ENCODE measurements at places on chromosomes 12 and 14.

- DNase-seq: no peak
Measured at GRCh38 chr12:105865886-105866285, 272.9 kb downstream of the NUAK1 start.

- DNase-seq: no peak
Measured at GRCh38 chr12:75905922-75906321, 125.7 kb downstream of the PHLDA1 start.

DNA sequence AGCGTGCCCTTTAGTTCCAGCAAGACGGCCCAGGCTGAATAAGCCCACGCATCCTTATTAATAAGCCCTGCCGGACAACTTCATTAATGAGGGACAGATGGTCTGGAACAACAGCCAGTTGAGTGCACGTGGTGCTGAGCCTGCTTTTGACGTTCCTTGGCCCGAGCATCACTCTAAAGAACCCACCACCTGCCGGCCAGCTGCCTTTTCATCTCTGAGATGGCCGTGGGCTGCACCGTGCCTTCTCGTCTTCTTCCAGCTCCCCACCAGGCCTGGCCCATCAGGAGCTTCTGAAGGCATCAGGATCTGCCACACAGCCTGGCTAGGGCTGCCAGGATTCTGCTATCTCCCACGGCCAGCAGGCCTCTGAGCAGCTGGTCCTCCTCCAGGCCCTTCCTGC lies 80.0 kb downstream of the AACS start:
- DNase-seq: no peak

GRCh38 chr12:126418400-126418799 lies 1353.2 kb downstream of the AACS start:
- no peak for DNase-seq

GRCh38 chr14:63928744-63929174 lies 76.0 kb downstream of the SYNE2 start:
- no peak for DNase-seq

DNA sequence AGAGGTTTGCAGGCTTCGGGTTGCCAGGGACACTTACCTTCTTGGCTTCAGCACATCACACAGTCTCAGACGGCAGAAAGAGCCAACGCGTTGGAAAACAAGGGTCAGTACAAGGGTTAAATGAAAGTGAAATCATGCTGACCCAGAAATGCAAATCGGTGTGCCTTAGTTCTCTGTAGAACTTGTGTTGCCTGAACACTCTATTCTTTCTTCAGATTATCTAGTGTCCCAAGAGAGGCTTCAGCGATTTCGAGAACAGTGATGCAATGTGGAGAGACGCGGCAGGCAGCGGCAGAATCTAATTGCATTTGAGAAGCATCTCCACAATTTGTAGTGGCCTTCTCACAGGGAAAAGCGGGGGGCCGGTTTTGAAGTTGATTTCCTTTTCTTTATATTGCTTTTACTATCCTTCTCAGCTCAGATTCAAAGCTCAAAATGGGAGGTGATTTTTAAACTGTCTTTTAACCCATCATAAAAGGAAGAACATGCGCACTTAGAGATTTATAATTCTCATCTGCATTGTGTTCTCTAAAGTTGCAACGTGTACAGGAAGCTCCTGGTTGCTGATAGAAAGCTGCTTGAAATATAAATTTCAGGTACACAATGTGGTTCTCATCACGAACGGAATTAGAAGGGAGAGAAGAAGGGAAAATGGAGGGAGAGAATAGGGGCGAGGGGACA lies 67.8 kb upstream of the EGLN3 start:
- no peak for DNase-seq

DNA sequence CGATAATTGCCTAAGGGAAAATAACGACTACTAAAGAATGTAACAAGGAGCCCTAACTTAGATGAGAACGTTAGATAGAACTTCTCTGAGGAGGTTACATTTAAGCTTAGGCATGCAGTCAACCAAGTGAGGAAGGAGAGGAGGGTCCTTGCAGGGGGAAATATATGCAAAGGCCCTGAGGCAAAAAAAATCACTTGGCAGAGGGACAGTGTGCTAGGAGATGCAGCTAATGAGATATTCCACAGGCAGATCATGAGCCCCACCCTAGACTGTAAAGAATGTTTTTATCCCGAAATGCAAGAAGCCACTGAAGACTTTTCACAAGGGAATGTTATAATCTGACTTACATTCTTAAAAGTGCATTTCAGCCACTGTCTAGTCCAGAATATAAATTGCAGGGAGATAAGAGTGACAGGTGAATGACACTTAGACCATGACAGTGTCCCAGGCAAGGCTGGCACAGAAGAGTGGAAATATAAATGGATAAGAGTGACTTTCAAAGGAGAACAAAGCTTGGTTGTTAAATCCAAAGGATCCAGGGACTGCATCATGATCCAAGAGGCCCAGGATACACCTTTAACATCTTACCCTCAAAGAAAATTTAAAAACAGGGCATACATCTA lies 61.0 kb downstream of the PPM1H start:
- no peak for DNase-seq

GRCh38 chr14:61493239-61493638 lies 171.9 kb downstream of the PRKCH start:
- DNase-seq: peak; percentile 89

DNA sequence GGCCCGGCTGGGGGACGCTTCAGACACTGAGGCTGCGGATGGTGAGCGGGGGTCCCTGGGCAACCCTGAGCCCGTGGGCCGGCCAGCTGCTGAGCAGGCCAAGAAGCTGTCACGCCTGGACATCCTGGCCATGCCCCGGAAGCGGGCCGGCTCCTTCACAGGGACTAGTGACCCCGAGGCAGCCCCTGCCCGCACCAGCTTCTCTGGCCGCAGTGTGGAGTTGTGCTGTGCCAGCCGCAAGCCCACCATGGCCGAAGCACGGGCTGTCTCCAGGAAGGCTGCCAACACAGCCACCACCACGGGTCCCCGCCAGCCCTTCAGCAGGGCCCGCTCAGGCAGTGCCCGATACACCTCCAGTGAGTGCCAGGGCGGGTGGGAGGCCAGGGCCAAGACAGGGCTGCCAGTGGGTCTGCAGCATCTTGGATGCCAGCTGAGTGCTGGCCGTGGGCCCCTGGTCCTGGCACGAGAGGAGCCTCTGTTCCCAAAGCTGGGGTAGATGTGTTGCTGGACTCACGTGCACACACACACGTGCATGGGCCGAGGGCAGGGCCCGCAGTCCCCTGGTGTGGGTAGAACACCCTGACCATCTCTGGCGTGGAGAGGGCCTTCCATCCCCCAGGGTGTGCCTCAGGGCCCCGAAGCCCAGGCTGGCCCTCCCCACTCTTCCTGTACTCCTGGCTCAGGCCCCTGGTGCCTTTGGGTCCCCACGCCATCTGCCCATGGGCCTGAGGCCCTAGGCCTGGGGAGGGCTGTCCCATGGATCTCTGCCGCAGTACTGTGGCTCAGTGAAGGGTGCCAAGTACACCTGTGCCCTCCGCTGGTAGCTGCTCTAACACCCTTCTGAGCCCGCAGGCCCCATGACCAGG lies 22.8 kb downstream of the CEP170B start:
- no peak for DNase-seq

DNA sequence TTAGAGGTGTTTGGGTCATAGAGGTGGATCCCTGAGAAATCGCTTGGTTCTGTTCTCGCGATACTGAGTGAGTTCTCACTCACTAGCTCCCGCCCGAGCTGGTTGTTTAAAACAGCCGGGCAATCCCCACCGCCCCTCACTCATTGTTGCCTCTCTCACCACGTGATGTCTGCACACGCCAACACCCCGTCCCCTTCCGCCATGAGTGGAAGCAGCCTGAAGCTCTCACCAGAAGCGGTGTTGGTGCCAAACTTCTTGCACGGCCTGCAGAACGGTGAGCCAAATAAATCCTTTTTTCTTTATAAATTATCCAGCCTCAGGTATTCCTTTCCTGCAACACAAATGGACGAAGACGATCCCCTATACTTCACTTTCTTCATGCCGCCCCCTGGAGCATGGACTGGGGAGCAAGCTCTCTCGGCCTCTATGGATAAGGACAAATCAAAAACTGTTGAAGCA lies 45.4 kb upstream of the CCND2 start:
- DNase-seq: no peak

DNA sequence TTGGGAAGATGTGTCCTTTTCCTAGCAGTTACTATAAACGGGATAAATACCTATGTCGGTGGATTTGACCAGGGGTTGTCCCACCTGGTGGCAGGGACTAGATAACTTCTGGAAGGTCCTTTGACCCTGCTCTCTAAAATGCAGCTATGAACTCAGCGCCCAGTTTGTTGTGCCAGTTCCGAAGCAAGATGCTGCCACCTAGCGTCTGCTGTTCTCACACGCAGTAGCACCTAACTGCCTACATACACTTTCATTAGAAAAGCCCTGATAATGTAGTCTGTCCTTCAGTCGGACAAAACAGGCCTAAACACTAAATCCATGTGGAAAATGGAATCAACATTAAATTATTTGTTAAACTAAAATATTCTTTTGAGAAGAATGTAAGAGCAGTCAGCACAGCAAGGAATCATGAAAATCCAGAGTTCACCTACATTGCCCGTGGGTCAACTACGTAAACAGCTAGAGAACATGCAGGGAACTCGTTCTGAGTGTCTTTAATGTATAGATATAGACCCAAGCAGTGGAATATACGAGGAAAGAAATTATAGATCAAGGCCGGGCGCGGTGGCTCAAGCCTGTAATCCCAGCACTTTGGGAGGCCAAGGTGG lies 51.1 kb upstream of the CRACR2A start:
- peak; percentile 65 for DNase-seq

DNA sequence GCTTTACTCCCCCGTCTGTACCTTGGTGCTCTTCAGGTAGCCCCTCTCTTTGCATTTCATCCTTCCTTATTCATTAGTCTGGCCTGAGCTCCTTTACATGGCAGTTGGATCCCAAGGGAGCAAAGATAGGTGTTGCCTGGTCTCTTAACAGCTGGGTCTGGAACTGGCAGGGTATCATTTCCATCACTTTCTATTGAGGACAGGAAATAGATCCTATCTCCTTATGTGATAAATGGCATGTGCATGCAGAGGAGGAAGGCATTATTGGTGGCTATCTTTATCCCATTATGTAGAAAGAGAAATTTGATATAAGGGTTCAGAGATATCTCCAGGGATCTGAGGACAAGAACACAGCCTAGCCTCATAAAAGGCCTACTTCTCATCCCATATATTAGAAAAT lies 54.6 kb upstream of the OAS1 start:
- no peak for DNase-seq

- DNase-seq: peak; percentile 1
Measured at GRCh38 chr14:66442953-66443571, 43.1 kb upstream of the CCDC196 start.

- DNase-seq: no peak
Measured at GRCh38 chr12:99978152-99978551, 6.6 kb downstream of the ANKS1B start.

DNA sequence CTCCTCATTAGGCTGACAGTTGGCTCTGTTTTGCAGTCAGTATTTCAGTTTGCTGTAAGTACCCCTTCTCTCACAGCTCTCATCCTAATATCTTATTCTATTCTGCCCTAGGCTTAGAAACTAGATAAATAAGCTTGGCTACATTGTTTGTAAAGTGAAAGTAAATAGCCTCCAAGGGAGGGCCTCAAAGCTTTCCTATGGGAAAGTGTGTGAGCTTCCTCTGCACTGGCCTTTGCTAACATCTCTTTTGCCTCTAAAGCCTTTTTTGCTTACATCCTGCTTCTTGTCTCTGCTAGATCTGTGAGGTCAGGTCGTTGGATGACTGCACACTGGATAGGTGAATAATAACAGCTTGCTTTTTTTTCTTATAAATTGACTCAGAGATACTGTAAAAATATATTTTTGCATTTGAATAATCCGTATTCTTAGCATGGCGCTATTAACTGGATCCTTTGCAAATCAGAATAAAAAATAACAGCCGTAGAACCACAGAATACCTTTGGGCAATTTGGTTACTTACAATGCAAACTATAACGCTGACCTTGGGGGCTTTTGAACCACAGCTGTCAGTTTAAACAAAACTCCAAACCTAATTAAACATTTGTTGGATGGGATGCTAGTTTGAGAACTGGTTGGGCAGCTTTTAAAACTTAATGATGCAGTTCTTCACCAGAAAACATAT lies 55.1 kb downstream of the TTC6 start:
- DNase-seq: peak; percentile 15

- no peak for DNase-seq
Measured at GRCh38 chr14:35362911-35363374, 41.6 kb downstream of the NFKBIA start.

DNA sequence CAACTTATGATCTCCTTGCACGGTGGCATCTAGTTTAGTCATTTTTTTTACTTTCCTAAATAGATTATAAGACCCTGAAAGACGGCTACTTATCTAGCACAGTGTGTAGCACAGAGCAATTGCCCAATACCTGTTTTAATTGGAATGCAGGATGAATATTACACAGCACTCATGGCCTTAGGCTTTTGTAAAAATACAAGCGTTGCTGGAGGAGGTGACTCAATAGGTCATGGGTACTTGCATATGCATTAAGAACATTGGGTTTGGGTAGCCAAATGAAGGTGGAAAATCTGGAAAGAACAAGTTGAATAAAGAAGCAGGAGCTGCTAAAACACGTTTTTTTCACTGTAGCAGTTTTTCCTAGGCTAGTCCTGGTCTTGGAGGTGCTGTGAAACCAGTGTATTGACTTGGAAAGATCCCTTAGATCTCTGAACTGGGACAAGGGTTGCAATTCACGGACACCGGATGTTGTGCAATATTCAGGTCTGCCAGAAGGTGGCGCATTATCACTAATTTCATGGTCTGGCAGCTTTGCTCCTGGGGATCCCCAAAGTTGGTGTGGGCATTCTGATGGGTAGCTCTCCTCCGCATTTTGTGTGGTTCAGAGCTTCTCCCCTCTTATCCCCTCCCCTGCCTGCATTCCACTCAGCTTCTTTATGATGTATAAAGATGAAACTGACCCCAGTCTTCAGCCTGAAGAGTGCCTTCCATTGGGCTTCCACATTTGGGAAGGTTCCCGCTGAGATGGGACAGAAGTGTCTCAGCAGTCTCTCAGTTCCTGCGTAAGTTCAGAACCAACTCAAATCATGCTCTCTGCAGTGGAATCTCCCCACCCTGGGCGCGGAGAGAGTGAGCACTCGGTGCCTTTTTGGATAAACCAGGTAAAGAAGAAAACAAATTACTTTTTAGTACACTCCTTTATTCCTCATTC lies 278.3 kb downstream of the NRXN3 start:
- peak; percentile 5 for DNase-seq

DNA sequence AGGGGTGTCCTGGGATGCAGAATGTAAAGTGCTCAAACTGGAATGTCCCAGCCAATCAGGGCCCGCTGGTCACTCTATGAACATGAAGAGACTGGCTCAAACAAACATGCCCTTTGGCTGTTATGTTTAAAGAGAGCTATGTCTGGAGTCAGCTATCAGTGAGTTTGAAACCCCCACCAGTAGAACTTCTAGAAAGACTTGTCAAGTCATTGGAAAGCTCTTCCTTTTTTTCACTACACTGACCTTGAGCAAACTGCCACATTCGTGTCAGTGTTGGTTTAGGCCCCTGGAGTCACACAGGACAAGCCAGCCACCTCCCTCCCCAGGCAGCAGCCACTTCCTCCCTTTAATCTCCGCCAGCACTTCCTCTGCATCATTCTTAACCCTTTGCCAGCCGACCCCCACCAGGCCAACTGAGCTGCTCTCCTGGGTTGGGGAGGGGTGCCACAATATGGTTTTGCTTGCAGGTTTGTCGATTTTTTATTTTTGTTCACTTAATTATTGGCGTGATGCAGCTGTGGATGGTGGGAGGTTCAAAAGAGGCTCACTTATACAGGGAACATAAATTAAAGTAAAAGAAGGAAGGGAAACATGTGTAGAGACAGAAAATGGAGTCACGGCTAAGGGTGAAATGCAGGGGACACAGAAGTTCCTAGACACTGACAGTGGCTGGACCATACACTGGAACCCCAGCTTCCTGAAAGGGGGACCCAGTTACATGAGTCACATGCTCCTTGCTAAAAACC lies 25.3 kb downstream of the CMKLR1 start:
- peak; percentile 27 for DNase-seq
